CD8-positive, alpha-beta T cell (primary cell): ENCODE measurements at places on chromosomes 6 and 20. TPM values are rescaled to one million over a fixed set of nuclear protein-coding genes. Genes with fewer than 3 reads are reported as not detected.

FAXC gene
- total RNA-seq, result not detected

PDE10A gene
- total RNA-seq, result not detected

SEC63 gene
- total RNA-seq, result 88.2 TPM

TREM1 gene
- total RNA-seq, result 0.42 TPM

OR12D3 gene
- total RNA-seq, result not detected

DNA sequence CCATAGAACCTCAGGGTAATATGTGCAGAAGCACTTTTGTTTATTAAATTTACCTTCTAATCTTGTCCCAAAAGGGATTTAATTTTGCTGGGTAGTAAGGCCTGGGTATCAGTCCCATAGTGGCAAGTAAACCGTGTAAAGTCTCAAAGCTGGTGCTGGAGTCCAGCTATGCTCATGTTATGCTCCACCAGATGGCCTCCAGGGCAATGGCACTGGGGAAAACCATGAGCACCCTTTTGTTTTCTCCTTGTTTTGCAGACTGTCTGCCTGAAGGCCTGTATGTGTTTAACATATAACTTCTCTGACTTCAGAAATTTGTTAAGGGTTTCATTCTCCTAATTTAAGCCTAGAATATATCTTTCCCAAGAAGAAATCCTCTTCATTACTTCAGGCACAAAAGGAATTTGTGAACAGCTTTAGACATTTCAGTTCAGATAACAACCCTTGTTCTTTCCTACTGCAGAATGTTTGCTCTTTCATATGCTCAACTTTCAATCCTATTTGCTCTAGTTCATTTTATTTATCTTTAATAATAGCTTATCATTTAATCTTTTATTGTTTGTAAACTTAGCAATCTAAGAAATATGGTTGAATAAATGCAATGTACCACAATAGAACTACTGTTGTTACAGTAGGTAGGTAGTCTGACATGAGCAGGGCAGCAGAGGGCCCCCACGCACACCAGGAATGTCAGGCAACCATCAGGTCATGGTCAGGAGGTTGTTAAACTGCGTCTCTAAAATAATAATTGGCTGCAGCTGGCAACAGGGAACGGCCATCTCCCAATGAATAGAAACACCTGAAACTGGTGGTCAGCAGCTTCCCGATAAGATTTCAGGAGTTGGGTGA lies 162.8 kb downstream of the TENT5A start:
- DNase-seq, result no peak

- DNase-seq, result no peak
These were observed 25.9 kb upstream of the HAO1 start for GRCh38 chr20:7966176-7966575.

DNA sequence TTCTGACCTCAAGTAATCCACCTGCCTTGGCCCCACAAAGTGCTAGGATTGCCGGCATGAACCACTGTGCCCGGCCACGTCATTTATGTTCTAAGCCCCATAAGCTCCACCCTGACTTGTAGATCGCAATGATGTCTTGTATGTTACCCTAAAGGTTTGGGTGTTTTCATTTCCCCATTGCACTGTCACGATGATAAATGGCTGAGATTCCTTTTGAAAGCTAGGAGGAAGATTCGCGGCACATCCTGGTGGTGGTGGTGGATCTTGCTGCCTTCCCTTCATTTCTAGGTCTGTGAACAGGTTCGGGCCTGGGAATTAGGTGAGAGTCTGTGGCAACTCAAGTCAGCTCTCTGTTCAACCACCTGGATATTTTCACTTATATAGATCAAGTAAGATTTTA lies 28.3 kb downstream of the MUC22 start:
- no peak for DNase-seq

DNA sequence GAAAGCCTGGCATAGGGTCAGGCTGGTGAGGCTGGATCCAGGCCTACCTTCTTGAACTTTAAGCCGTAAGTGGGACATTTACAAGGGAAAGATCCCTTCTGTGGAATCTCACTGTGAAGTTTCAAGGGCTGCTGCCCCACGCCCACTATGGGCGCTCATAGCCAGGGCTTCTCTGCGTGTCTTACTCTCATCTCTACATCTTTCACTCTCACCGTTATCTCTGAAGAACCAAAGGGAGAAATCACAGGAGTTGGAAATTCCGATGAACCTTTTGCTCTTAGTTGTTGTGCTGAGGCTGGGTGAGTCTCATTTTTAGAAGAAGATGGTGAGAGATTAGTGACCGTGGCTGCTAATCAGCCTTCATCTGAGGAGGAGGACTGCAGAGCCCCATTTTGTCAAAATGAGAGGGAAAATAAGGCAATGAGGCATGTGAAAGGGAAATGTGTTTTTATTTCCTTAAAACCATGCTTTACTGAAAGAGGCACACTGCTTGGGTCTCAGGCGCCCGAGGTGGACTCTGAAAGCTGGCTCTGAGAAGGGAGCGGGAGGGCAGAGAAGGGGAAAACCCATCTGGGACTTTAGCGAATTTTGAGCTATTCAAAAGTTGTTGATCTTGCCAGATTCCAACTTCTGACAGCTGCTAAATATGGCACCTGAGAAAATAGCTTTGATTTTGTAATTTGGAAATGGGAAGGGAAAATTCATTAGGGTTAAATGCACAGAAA lies 301.5 kb downstream of the CLIC5 start:
- no peak for DNase-seq

DNA sequence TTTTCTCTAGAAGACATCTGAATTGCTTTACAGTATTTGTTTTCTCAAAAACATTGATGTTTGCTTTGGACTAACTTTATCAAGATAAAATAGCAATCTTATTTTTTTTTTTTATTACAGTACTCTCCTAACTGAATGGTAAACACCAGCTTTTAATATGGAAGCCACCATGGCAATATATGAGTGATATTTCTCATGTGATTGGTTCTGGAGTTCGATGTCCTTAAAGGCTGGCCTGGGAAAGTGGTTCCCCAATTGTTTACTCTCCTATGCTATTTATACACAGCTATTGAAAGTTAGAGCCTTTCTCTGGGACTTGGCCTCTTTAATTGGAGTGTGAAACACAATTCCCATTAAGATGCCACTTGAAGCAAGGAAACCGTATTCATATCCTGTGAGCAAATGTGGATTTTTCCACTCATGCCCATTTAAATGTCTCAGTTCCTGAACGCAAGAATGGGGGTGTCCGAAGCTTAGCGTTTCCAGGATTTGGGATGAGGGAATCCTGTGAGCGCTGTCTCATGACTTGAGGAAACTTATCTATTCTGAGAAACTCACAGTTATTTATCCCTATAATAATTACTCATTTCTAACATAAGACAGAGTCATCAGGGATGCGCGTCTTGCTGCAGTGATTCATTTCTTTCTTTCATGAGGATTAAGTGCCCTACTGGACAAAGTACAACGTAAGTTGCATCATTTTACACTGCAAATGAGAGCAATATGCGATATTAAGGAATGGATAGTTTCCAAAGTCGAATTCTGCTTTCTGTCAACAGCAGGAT lies 143.3 kb upstream of the PREP start:
- no peak for DNase-seq

- no peak for DNase-seq
These were observed 252.3 kb upstream of the KCNG1 start for GRCh38 chr20:51275181-51275580.

DNA sequence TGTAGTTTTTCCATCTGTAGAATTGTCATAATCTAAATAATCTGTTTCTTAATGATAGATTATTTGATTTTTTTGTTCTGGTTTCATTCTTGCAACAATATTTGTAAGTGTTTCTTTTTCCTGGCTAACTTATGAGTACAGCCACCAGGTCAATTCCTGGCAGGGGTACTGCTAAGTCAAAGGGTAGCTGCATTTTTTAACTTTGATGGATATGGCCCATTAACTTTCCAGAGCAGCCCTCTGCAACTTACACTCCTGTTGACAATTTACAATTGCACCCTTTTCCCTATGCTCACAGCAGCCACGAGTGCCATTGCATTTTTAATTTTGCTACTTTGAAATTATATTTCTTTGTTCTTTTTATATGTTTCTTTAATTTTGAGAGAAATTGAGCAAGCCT lies 209.3 kb upstream of the CST7 start:
- DNase-seq, result no peak

GRCh38 chr6:13528232-13528631 lies 40.8 kb upstream of the GFOD1 start:
- DNase-seq, result no peak

GRCh38 chr20:18639501-18639979 lies 51.7 kb downstream of the DTD1 start:
- no peak for DNase-seq

- no peak for DNase-seq
These were observed 215.7 kb downstream of the SYNDIG1 start for GRCh38 chr20:24684956-24685691.

GRCh38 chr6:28643017-28643740 lies 117.5 kb downstream of the GPX5 start:
- DNase-seq, result no peak
